ENCODE measurements at places on chromosomes 7 and 10.

DNA sequence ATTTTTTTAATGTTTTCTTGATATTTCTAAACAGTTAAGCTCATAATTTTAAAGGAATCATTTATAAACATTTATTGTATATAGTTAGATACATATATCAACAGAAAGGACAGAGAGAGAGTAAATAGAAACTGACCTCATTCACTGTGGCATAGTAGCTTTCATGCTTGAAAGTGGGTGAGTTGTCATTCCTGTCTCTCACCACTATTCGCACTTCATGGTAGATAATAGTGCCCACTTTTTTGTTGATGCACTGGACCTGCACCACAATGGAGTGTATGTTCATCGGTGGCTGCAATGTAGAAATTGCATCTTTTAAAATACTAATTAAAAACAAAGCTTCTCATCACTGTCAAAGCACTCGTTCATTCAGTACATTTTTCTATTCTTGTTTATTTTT lies 432.0 kb downstream of the PCDH15 start:
- no peak for DNase-seq

DNA sequence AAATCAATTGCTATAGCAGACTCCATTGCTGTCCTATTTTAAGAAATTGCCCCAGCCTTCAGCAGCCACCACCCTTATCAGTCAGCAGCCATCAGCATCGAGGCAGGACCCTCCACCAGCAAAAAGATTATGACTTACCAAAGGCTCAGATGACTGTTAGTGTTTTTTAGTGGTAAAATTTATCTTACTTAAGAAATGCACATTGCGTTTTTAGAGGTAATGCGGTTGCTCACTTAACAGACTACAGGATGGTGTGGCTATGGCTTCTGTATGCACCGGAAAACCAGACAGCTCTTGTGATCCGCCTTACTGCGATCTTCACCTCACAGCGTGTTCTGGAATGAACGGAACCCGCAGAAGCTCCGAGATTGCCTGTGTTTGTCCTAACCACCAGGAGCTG lies 58.1 kb downstream of the WDR37 start:
- no peak for DNase-seq

DNA sequence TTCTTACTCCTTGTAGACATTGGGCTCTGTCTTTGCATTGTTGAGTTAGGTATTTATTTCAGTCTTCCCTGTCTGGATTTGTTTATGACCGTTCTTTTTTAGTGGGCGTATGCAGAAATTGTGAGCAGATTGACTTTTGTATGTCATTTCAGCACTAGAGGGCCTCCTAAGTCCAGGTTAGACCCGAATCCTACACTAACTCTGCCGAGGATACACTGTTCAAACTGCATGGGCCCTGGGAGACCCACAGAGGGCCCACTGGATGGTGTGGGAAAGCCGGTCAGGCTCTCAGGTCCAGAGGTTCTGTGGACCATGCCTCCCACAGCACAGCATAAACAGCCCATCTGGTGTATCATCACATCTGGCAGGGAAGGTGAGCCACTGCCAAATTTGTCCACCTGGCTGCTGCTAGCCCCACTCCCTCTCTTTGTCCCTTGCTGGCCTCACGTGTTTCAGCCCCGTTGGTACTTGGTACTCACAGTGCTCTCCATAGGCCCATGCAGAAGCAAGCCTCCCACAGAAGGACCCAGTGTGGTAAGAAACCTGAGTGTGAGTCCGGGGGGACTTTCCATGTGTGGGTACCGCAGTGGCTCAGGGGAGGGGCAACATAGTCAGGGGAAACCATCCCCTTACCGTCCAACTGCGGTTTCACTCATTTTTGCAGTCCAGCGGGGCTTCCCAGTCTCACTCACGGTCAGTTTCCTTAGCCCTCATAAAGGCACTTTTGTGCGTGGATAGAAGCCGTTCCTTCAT lies 112.8 kb downstream of the APBB1IP start:
- DNase-seq: no peak

- DNase-seq: peak; percentile 11
Measured at GRCh38 chr10:111072232-111072631, 4.6 kb upstream of the ADRA2A start.

DNA sequence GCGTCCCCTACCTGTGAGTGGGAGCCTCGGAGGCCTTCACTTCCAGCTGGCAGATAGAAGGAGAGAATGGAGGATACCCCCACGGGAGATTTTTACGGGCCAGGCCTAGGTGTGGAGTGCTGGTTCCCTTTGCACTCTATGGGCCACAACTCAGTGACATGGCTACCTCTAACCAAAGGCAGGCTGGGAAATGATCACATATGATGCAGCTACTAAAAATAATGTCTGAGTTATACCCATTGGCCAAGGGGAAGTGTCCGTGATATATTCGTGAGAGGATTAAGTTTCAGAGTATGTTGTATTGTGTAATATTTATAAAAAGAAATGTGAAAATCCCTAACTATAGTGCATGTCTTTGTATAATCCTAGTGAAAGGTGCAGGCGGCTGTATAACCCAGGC lies 13.5 kb upstream of the HIPK2 start:
- no peak for DNase-seq

GRCh38 chr7:17521437-17521836 lies 223.0 kb downstream of the AHR start:
- DNase-seq: no peak

- DNase-seq: no peak
Measured at GRCh38 chr7:154640266-154640865, 362.6 kb downstream of the PAXIP1 start.

DNA sequence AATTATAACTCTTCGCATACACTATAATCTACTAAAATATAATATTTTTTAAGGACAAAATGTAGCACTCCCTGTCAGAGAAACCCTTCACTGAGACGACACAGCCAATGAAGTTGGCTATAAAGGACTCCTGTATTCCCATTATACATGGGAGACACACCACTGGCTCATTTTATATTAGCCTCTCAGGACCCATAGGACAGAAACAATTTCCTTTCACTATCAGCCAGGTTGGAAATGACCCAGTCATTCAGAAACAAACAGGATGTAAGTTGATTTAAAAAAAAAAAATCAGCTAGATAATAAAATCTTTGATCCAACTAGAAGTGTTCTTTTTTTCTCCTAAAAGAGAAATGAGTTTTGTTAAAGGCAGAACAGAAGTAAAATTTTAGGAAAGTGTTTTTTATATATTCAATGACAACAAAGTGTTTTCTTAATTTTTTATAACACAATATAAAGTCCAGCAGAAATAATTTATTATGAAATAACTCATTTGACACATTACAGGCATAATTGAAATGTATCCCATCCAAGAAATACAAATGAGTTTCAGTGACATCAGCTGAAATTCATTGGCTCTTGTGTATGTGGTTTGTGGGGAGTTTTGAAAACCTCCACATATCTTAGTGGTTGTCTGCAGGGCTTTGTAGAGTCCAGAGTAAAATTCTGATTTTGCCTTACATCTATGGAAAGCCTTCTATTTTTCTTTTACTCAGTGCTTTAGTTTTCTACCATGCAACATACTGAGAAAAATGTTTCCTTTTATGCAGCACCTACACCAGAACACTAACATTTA lies 64.1 kb downstream of the CTTNBP2 start:
- no peak for DNase-seq

DNA sequence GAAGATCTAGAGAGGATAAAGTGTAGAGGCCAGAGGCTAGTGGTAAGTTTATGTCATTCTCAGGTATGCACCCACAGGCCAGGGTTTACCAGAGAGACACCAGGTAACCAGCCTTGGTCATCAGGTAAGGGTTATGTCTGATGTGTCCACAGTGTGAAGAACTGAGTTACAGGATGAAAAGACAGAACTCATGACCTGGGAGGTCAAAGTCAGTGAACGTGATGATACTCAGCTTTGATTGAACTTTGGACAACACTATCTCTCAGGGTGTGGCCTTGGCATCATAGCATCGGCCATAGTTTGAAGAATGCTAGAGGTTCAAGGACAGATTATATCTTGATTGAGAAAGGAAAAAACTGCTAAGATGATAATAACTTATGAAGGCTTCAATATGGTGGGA lies 37.5 kb downstream of the MGAM start:
- no peak for DNase-seq

- DNase-seq: no peak
Measured at GRCh38 chr10:19983880-19984565, 167.8 kb downstream of the PLXDC2 start.

GRCh38 chr7:73668103-73668885 lies 663 bp downstream of the VPS37D start:
- peak; percentile 57 for DNase-seq

DNA sequence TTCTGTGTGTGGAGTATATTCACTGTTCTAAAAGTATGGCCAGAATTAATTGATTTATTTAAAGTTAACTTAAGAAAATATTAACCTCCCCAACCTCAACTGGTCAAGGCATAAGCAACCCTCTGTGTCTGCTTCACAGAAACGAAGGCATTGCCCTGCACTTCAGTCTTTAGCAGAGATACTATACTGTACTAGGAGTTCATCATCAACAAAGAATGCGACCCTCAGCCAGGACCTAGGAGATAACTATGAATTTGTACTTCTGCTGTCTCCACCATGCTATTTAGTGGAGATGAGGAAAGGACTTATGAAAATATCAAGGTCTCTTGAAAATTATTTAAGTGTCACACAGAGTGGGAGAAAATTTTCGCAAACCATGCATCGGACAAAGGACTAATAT lies 35.7 kb upstream of the SEMA3D start:
- no peak for DNase-seq

- no peak for DNase-seq
Measured at GRCh38 chr7:23105086-23105643, 420 bp upstream of the KLHL7 start.

DNA sequence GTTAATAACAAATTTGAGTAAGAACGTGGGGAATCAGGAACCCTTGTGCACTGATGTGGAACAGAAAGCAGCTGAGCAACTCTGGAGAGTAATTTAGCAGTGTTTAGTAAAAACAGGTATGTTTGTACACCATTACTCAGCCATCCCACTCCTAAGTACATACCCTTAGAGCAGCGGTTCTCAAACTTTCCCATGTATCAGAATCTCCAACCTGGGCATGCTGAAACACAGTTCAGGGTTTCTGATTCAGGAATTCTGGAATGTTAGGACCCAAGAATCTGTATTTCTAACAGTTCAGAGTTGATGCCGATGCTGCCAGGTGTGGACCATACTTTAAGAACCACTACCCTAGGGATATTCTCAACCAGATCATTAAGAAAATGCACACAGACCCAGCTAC lies 5.1 kb downstream of the SGMS1 start:
- DNase-seq: no peak

DNA sequence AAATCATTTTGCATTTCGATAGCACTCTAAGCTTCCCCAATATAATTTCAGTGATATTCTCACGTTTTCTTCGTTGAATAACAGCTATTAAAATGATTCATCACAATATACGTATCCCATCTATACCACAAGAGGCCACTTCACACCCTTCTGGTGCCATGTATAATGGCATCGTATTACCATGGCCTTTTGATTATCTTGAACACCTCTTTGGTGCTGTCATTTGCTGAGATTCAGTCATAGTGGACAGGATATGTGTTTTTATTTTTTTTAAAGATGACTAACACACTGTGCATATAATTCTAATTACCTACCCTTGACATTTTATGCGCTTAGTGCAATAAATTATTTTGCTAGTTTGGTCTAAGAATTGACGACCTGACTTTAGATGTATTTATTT lies 6.7 kb upstream of the INSYN2A start:
- no peak for DNase-seq

DNA sequence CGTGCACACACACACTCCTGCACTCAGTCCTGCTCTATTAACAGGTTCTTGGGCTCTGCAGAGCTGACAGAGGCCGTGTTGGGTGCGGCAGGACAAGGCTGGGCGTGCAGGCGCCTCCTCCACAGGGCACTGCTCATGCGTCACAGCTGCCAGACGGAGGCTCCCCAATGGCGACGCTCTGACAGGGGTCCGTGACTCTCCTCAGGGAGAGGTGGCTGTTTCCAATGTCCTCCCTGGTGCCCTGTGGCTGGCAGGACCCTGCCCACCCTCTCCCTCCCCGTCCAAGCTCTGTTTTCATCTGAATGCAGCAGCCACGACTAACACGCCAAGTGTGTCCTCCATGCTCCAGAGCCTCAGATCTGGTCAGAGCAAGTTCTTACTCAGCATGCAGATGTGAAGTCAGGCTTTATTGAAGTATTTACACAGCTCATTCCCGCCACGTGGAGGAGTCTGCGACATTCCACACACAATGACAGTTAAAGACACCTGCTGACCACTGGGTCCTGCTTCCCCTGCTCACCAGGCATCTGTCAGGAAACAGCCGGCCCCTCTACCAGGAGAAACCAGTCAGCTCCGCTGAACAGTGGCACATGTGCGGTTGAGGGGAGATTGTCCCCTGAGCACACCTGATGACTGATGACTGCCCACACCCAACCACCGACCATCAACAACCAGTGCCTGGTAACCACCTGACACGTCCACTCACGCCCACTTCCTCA lies 116.7 kb downstream of the VIPR2 start:
- peak; percentile 28 for DNase-seq

DNA sequence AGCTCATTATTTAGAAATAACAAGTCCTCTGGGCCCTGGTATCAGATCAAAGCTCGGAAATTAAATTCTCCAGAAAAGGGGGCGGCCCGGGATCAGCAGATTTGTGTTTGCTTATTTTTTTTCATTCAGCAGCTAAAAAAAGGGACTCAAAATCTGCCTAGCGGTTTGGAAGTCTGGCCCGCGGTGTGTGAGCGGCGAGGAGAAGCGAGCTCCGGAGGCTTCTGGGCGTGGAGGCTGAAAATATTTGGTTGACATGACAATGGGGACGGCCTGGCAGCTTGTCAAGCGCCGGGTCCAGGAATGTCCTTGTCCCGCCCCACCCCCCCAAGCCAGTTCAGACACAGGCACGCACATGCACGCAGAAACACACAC lies 43.4 kb downstream of the FOXL3 start:
- no peak for DNase-seq

All from DMS 273 treated with DMSO at 0.1 percent for 48 hours (cell line).